Stimulated activated CD8-positive, alpha-beta memory T cell treated with anti-CD3 and anti-CD28 coated beads, Interleukin-7, amount 100 ng/mL, for 4 hours (primary cell): ENCODE measurements at places on chromosomes 7 and 10.

- no peak for DNase-seq
Measured at GRCh38 chr10:28624351-28624750, 53.0 kb upstream of the BAMBI start.

GRCh38 chr10:21496343-21497176, 28.9 kb downstream of the SKIDA1 start:
- no peak for DNase-seq

DNA sequence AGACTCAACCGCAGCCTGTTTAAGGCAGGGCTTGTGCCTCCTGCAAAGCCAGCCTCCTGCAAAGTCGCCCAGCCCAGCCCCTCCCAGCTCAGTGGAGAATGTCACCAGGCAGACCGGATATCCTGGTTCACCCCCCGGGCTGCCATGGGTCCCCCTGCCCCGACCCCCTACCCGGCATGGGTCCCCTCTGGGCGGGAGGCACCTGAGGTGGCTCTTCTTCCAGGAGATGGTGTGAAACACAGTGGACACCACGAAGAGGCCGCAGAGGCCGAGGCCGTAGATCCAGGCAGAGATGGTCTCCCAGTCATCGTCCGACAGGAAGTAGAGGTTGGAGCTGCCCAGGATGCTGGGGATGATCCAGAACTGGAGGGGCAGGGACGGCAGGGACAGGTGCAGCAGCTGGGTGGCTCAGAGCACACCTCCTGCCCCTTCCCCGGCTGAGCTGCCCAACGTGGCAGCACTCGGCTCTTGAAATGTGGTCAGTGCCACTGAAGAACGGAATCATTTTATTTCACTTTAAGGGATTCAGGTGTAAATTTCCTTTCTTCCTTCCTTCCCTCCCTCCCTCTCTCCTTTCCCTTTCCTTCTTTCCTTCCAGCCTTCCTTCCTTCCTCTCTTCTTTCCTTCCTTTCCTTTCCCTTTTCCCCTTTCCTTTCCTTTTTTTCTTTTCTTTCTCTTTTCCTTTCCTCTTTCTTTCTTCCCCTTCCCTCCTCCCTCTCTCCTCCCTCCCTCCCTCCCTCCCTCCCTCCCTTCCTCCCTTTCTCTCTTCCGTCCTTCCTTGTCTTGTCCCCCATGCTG, 36.7 kb upstream of the RADIL start:
- DNase-seq, result no peak

DNA sequence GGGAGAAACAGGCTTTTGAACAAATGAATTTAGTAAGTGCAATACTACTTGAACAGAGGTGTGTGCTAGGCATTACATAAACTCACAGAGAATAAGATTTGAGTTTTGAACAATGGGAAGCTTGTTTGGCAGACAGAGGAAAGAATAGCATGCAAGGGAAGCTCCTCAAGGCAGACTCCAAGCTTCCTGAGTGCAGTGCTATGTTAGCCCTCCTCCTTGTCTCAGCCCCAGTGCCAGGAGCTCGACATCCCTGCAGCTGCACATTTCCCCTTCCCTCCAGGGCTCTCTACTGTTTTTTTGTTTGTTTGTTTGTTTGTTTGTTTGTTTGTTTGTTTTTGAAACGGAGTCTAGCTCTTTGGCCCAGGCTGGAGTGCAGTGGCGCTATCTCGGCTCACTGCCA, 237.5 kb downstream of the IPMK start:
- DNase-seq, result no peak

DNA sequence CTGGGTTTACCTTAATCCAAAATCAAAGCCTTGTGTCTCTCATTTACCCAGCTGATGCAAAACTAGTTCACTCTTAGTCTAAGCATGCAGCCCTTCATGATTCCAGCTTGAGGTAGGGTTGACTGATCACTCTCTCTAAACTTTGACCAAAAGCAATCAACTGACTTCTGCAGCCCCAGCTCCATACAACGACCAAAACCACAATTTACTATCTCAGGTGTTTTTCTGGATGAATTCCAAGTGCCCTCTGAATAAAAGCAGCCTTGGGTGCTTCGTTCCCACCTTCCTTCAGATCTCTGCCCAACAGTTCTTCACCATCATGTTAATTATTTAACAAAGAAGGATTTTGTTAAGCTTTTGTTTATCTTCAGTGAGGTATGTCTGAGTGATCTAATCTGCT, 62.6 kb downstream of the CCDC6 start:
- no peak for DNase-seq

- DNase-seq, result no peak
Measured at GRCh38 chr7:66847879-66848790, 72.9 kb upstream of the TMEM248 start.
